Brain pericyte (primary cell): ENCODE measurements at places on chromosomes 16 and 17.

GRCh38 chr16:11136600-11136999 is 119.4 kb downstream of the SOCS1 start:
- peak; percentile 59 for DNase-seq

GRCh38 chr17:80695979-80696378 is 151.3 kb downstream of the RPTOR start:
- no peak for DNase-seq

DNA sequence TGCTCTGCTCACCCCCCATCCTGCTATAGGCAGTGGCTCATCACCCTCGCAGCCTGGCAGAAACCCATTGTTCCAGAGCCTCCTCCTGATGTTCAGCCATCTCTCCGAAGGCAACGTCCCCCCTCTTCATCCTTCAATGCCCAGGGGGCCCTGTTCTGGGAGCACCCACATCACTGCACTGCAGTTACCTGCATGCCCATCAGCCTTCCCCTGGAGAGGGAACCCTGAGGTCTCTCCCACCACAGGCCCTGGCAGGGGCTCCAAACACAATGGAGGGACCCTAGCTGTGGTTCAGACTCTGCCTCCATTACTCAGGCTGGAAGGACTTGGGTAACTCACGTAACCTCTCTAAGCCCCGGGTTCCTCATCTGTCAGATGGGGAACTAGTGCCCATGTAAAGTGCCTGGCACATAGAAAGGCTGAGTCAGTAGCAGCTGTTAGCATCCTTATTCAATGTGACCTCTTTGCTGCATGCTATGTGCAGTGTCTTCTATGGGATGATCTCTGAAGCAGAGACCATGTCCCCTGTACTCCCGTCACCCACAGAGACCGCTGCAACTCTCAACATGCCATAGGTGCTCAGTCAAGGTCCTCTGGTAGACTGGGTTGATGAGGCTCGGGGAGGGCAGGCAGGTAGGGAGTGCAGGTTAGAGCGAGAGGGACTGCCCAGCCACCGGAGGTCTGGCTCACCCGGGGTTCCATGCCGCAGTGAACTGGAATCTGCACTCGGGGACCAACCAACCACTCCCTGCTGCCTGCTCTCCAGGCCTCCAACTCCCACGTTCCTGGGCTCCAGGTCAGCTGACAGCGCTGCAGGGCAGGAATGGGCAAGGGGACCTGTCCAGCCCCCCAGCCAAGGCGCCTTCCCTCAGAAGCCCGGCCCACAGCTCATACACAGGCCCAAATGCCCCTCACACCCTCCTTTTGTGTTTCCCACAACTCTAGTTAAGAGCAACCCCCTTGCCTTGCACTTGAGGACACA is 233.2 kb downstream of the ZNF423 start:
- no peak for DNase-seq

- no peak for DNase-seq
Observed at GRCh38 chr17:12627781-12628451, 37.8 kb upstream of the MYOCD start.

GRCh38 chr17:11324846-11325420 is 83.9 kb downstream of the SHISA6 start:
- no peak for DNase-seq

- no peak for DNase-seq
Observed at GRCh38 chr17:4843321-4844000, 10.3 kb downstream of the MINK1 start.

DNA sequence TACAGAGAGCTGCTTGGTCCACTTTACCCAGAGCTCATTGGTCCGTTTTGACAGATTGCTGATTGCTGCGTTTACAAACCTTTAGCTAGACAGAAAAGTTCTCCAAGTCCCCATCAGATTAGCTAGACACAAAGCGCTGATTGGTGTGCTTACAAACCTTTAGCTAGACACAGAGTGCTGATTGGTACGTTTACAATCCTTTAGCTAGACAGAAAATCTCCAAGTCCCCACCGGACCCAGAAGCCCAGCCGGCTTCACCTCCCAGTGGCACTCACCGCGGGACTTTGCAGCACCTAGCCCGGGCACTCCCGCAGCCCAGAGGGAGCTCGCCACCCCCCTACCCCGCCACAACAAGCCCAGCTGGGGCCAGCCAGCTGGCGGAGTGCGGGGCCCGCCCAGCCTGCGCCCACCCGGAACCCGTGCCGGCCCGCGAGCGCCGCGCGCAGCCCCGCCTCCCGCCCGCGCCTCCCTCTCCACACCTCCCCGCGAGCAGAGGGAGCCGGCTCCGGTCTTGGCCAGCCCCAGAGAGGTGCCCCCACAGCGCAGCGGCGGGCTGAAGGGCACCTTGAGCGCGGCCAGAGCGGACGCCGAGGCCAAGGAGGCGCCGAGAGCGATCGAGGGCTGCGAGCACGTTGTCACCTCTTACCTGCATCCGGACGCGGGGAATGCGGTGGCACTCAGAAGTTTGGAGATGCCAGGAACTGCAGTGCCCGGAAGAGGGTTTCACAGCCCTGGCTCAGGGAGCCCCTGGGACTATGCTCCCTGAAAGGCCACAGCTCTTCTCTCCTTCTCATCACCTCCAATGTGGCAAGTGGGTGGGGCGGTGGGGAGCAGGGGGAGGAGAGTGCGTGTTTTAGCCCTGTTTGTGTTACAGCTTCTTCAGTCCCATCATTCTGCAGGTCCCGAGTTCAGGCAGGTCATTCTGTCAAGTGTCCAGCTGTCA is 1504.5 kb downstream of the CDH11 start:
- no peak for DNase-seq

DNA sequence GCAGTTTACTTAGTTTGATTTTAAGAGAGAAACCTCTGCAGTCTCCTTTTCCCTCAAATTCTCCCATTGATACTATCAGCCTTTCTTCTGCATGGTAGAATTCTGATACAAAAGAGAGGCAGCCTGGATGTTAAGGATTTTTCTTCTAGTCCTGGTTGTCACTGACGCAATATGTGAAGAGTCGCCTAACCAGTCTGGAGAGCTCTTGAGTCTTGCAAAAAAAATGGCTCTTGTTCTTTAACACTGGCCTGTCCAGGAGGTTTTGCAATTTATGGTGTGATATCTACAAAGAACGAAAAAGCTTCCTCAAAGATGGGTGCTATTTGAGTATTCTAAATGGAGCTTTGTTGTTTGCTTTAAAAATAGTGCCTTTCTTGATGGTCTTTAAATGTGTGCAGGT is 28.9 kb downstream of the COX10 start:
- no peak for DNase-seq

GRCh38 chr17:70716551-70716950 is 547.2 kb downstream of the KCNJ2 start:
- DNase-seq: no peak

DNA sequence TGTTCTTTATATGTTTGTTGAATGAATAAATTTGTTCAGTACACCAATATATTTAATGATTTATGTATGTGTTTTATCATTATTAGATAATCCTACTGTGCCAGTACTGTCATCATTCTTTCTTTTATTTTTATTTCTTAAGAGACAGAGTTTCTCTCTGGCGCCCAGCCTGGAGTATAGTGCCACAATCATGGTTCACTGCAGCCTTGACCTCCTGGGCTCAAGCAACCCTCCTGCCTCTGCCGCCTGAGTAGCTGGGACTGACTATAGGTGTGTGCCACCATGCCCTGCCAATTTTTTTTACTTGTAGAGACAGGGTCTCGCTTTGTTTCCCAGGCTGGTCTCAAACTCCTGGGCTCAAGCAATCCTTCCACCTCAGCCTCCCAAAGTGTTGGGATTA is 41.8 kb downstream of the PAFAH1B1 start:
- no peak for DNase-seq

GRCh38 chr16:24504472-24505345 is 34.7 kb upstream of the RBBP6 start:
- DNase-seq: no peak

DNA sequence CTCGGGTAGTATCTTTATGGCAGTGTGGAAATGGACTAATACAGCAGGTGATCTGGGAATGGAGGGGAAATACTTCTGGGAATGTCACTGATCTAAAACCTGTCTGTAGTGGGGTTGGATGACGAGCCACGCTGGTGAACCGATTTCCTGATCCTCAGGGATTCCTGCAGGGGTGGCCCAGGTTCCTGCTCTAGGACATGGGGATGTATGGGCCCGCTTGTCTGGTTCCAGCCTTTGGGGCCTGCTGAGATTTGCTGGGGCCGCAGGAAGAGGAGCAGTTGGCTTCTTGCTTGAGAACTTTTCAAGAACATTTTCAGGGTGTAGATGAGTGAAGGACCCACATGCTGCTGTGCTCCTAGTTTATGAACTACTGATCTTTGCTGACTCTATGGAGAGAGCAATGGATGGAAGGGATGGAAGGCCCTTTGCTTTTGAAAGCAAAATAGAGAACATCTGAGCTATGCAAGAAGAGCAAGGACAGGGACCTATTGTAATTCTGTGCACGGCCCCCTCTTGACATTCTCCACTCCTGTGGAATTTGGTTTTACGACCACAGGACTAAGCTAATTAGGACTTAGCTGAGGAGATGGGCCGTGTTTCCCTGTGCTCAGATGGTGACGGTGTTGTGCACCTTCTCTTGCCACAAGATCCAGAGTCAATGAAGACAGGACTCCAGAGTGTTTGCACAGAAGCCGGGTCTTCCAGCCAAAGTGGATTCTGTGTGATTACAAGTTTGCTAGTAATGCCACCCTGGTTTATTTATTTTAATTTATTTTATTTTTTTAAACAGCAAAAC is 90.5 kb downstream of the SEC14L1 start:
- DNase-seq: no peak

GRCh38 chr16:71542377-71542776 is 16.2 kb downstream of the CHST4 start:
- no peak for DNase-seq

GRCh38 chr17:300881-301280 is 51.7 kb downstream of the RPH3AL start:
- no peak for DNase-seq

GRCh38 chr17:64496348-64496785 is 487 bp downstream of the POLG2 start:
- no peak for DNase-seq
